Renal cortex interstitium (tissue), 15 donors: ENCODE measurements at places on chromosomes 7 and 10.
A peak's percentile ranks its signal among the peaks of the same experiment; 100 is the strongest.

DNA sequence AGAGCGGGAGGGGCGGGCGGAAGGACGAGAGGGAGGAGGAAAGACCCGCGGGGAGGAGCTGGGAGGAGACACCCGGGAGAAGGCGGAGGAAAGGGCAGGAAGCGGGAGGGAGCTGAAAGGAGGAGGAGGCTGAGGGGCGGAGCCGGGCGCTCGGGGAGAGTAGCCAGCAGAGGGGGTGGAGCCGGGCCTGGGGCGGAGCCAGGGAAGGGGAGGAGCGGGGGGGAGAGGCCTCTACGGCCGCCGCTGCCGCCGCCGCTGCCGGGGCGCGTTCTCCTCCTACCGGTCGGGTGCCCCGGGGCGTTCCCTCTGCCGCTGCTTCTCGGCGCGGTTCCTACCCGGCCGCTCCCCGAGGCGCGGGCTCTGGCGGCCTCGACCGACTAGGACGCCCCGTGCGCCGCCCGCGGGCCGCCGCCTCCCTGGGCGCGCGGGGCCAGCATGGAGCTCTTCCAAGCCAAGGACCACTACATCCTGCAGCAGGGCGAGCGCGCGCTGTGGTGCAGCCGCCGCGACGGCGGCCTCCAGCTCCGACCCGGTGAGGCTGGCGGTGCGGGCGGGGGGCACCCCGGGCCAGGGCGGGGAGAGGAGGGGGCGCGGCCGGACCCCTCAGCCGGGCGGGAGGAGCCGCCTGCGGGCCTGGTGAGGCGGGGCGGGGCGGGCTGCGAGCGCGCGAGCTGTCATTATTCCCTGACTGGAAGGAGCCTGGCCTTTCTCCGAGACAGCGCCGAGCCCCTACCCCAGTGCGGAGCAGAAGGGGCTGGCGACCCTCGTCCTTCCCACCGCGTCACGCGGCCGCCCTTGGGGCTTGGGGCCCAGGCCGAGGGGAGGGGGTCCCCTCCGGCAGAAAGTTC, at the start of gene INPP5F:
Gene INPP5F (plus strand): TSS at position 223 of the 848 bp plus-strand sequence. CDS start 213 bp downstream, at position 436.
- DNase-seq = peak; percentile 98

GRCh38 chr7:135486261-135486920, 23.5 kb downstream of the CNOT4 start:
- DNase-seq = no peak

- DNase-seq = no peak
Observed at GRCh38 chr7:98175260-98175940, 35.8 kb upstream of the BHLHA15 start.

DNA sequence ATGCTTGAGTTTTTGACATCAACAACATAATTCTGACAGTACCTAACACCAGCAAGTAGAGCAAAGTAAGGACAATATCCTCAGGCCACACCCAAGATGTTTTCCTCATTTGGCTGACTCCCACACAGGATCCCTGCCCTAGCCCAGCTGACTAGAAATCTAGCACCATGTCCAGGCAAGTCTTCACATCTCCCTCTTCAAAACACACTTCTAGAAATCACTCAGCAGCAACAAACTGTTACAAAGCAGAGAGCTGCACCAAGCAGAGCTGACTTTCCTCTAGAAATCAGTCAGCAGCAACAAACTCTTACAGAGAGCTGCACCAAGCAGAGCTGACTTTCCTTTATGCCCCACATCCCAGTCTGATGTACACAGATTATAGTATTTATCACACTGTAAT, 7.7 kb downstream of the TMEM168 start:
- DNase-seq = no peak

DNA sequence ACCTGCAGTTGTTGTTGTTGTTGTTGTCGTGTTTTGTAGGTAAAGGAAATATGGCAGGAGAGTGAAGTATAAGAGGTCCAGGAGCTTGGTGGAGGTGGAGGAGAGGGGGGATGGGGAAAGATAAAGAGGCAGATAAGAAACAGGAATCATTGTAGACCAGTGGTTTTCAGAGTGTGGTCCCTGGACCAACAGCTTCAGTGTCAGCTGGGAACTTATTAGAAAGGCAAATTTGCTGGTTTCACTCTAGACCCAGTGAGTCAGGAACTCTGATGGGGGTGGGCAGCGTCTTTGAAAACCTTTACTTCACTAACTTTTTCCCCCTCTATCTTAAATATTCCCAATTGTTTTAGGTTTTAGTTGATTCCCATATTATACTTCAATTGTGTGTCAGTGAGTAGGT, 241.5 kb downstream of the AUTS2 start:
- no peak for DNase-seq

- DNase-seq = no peak
Observed at GRCh38 chr7:79782256-79782655, 328.8 kb upstream of the MAGI2 start.

- DNase-seq = peak; percentile 81
Observed at GRCh38 chr7:6589829-6590644, at the start of gene INTS15. TSS of gene INTS15 (plus strand) at chr7:6590021. CDS start at chr7:6590284, 263 bp downstream.

- no peak for DNase-seq
Observed at GRCh38 chr10:131896403-131896802, 4.4 kb upstream of the PPP2R2D start.

GRCh38 chr7:121419201-121420148, 23.4 kb upstream of the FAM3C start:
- DNase-seq = no peak

DNA sequence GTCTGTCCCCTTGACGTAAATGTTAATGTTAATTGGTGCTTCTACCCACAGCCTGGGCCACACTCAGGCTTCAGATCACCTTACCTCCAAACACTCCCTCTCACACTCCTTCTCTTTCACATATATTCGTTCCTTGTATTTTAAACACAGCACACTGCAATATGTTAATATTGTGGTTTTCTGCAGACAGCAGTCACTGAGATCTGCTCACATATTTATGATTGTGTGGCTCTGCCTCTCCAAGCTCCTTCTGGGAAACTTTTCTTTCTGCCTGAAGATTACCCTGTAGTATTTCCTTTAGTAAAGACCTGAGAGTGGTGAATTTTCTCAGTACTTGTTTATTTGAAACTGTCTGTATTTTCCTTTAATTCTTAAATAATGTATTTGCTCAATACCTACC, 104.7 kb downstream of the VWC2 start:
- DNase-seq = no peak

GRCh38 chr10:48607356-48608278, 2.7 kb upstream of the ARHGAP22 start:
- DNase-seq = no peak

- no peak for DNase-seq
Observed at GRCh38 chr7:27377988-27378387, 135.4 kb downstream of the EVX1 start.

- DNase-seq = no peak
Observed at GRCh38 chr7:25753837-25754236, 398.2 kb upstream of the NFE2L3 start.

DNA sequence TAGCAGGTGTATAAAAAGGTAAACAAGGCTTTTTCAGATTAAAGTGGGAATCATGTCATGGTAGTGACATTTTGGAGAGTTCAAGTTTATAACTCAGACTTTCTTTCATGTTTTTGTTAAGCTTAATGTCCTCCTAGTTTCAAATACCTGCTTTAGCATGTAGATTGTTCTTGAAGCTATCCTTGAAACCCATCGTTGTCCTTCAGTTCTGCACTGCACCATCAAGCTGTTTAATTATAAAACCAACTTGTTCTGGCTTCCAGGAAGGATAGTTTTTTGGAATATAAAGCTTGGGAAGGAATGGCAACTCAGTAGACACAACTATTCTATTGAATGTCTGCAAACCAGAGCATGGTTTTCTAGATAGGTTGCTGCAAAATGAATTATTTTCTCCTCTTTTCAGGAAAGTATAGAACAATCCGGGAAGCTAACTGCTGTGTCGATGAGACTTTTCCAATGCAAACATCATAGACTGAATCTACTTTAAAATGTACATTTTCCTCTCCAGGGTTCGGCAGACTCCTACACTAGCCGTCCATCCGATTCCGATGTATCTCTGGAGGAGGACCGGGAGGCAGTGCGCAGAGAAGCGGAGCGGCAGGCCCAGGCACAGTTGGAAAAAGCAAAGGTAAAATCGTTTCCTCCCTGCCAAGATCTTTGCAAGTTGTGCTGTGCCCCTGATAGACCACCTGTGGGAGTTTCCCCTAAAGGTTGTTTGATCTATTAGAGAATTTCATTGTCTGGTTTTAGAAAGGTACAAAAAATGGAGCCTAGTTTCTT, 249.8 kb downstream of the NSUN6 start:
- no peak for DNase-seq

DNA sequence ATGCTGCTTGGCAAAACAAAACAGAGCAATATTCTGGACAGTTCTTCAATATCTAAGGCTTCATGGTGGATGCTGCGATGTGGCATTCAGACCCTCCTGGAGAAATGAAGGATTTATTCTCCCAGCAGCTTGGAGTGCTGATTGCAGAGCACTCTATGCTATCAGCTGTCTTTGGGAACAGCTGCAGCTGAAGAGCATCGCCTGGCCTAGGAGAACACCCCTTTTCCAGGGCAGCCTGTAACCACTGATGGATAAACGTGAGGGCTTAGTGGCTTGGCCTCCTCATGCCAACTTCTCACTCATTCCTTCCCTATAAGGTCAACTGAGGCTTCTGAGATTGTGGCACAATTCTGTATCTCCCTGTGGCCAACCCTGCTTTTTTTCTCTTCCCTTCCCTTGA, 638.1 kb upstream of the CNTNAP2 start:
- no peak for DNase-seq

- no peak for DNase-seq
Observed at GRCh38 chr10:13759168-13759567, 172.4 kb downstream of the PRPF18 start.

DNA sequence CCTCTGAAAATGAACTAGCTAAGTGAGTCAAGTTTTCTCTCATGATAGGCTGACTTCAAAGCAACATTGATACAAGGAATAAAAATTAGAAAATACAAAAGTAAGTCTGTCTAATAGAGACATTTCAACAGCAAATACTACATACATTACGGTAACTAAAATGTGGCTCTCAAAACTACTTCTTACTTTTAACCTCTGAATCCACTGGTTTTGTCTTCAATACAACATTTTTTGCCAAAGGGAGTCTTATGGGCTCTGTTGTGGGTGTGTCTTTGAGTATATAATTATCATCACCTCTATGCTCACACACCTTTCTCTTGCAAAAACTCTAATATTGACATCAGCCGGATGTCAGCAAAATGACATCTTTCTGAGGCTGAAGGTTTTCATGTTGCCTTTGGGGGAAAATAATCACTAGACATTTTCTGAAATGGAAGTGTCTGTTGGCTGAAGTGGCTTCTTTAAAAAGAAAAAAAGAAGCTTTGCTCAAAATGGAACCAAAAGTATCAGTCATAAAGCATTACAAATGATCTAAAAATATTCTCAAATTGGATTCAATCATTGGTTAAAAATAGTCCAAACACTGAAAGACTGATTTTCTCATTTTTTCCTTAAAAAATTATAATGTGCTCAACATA, 41.8 kb upstream of the FAM133B start:
- DNase-seq = no peak

DNA sequence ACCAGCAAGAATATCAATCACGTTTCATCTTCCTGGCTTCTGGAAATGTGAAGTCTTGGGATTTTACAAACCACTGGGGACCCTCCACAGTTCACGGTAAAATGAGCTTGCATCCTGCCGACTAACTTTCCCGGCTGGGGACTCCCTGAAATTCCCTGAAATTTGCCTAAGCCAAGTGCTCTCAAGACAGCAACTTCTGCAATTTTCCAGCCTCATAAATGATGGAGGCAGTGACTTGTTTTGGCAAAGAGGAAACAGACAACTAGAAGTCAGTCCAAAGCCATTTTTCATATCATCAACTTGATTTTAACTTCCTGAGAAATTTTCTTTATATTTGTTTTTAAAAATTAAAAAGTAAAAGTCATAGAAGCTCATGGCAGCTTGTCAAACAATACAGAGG, 212.3 kb downstream of the FANK1 start:
- no peak for DNase-seq

DNA sequence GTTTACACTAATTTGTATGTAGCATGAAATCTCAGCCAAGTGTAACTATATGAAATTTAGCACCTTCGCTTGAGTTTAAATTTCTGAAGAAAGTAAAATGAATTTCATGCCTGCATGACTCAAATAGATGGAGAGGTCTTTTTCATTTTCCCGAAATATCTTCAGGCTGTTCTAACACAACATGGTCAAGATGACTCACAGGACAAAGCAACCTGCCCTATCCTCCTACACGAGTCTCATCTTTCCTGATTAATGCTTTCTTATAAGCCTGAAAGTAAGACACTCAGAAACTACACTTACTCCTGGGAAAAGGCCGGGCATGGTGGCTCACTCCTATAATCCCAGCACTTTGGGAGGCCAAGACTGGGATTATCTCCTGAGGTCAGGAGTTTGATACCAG, 41.2 kb downstream of the CH25H start:
- DNase-seq = no peak

DNA sequence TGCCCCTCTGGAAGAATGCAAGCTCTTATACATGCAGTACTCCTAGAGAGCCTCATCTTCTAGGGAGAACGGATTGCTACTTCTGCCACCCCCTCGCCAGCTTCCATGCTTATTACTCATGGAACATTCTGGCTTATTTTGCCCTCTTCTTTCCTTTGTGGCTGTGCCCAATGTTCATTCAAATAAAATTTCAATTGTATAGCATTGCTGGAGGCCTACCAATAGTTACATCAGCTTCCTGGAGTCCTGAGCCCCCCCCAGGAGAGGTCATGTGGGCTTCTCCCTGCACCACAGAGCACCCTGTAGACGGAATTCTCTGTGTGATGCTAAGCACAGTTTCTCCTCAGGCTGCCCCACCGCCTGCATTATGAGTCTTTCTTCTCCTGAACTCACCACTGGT, 1094.0 kb downstream of the KCNMA1 start:
- no peak for DNase-seq

DNA sequence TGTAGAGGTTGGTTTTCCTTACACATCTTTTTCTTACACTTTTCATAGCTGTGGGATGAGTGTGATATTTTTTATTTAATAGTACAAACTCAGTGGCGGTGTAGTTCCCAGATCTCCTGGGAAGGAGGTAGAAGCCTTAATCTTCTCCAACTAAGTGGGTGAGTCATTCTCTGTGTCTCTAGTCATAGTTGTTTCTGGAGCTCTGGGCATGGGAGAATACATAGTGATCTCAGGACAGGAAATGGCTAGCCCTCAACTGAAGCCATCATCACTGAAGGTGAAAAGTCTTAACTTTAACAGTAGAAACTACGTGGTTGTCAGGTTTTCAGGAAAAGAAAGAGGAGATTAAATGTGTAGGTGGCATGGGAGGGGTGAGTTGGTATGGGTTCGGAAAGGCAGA, 319.4 kb upstream of the FZD8 start:
- no peak for DNase-seq

DNA sequence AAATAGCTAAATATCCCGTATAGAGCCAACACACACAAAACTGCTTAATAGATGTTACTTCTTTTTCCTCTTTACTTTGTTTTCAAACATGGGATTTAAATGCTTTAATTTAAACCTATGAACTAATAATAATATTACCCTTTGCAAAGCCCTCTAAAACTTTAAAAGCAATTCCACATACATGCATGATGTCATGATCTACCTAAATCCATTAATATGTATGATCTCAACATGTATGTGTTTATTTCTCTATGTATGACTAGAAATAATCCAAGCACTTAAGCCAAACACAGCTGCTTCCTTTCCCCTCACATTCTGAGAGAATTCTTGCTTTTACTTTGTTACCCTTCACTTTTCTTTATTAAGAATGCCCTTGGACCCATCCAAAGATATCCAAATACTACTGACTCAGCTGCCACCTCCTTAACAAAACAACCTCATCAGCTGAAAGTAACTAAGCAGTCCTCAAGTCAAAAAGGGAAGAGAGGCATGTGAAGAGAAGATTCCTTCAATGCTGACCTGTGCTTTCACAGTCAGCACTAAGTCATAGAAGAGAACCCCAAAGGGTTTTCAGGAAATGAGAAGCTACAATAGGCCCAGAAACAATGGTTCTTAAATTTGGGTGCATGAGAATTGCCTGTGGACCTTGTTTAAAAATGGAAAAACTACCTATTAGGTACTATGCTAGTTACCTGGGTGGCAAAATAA, 266.4 kb upstream of the LRGUK start:
- no peak for DNase-seq
